ENCODE measurements at places on chromosomes 4 and X. TPM values are rescaled to one million over a fixed set of nuclear protein-coding genes. Genes with fewer than 3 reads are reported as not detected.

DNA sequence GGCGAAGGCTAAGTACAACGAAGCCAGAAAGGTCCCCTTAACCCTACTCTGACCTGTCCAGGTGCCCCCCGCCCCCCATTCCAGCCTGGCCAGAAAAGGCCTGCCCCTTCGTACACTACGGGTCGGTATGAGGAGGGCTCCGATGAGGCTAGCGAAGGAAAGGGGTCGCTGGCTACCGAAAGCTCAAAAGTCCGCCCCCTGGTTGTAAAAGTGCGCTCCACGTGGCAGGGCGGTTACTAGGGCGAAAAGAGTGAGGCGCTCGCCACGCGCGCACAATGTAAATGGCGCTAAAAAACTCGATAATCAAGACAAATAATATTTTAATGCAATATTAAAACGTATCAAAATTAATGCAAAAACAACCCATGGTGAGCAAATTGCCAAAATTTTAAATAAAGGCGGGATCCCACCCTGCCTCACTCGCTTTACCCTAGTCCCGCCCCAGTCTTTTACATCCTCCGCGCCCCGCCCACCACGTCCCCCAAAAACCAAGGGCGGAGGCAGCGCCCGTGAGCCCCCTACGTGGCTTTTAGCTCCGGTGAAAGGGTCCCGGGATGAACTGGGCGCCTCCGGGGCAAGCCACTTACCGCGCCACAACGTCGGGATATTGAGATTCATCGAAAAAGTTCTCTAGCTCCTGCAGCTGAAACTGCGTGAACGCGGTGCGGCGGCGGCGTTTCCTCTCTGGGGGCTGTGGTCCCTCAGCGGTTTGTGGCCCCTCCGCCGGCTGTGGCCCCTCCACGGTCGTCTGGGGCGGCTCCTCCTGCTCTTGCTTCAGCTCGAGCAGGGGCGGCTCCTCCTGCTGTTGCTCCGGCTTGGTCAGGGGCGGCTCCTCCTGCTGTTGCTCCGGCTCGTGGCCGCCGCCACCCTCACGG, 929 bp downstream of the ESX1 start:
- DNase-seq = peak; percentile 3

DNA sequence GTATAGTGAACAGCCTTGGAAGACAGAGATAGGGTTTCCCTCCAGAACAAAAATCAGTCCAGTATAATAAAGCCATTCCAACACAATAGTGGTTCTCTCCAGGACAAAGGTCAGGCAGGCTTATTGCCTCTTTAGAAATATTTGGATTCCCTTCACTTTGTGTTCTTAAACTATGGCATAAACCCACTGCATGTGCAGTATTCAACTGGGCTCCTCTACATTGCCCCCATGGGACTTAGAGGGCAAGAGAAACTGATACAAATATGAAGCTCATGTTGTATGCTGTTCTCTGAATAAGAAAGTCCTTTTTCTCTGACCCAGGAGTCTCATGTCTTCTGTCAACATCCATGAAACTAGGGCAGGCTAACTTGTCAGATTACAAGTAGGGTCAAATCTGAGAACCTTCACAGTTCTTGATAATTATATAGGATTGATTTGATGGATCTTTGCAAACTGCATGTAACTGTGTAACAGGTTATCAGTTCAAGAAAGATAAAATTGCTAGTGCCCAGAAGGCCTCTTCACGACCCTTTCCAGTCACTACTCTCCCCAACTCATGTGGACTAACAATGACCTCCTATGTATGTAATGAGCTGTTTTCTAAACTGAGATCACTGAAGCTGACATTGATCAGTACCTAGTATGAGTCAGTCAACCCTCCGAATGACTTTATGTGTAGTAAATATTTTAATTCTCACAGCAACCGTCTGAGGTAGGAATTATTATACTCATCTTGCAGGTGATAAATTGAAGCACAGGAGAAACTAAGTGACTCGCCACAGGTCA, 31.9 kb upstream of the FAM9C start:
- DNase-seq = no peak

- no peak for DNase-seq
Measured at GRCh38 chr4:5942947-5943346, 50.1 kb upstream of the CRMP1 start.

DNA sequence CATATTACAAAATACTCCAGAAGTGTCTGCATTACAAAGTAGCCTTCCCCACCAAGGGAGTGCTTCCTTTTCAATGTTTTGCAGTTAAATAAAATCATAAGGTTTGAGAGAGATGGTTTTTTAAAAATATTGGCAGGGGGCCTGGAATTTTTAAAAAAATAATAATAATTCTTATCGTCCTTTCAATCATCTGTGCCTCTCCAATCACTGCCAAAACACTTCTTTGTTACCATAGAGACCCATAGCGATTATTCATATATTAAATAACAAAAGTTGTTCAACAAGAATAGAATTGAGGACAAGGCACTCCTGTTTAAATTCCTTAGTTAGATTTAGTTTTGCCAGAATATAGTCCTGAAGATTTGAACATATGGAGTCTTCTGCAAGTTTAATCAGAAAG, 203.1 kb downstream of the FAT4 start:
- DNase-seq = no peak

DNA sequence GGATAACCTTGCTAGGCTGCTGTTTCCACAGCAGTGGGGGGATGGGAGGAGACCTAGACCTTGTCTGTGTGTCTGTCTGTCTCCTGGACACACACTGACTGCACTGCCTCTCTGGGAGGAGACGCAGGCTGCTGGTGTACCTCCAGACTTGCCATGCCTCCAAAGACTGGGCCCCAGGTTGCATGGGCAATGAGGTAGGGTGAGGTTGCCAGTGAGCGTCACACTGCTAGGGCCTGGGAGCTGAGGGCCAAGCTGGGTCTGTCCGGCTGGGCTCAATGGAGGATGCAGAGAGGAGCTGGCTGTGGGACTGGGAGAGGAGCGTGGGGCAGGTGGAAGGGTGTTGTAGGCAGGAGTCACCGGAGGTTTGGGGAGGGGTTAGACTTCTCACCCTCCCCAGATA, 16.6 kb downstream of the MAGED2 start:
- DNase-seq = no peak

DNA sequence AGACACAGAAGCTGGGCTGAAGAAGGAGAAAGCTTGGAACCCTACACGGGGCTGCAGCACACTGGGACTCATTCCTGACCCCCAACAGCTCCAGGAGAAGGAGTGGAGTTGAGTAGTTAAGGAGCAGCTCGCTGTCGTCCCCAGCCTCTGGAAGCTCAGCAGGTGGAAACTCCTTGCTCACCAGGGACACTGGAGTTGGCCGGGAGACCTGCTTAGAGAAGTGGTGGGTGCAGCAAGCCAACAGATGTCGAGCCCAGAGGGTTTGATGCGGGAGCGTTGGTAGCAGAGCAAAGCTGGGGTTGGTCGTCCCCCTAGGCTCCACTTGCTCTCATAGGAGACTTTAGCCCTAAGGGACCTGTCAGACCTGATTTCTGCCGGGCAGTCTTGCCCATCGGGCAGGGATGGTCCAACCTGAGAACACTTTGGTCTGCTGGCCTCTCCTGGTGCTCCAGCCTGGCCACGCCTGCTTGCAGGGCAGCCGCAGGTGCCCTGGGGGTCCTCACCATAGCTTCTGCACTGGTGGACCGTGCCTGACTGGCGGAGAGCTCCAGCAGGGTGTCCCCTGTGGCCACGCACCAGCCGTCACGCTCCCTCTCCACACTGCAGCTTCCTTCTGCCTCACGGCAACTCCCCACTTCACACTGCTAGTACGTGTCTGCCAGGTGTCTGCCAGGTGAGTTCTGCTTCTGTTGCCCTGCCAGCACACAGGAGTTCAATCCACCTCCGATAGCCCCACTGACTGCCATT, 353.7 kb downstream of the GASK1B start:
- DNase-seq = no peak

GRCh38 chrX:452598-452997, 65.9 kb upstream of the PPP2R3B start:
- DNase-seq = no peak

DCK gene
- total RNA-seq = 21.0 TPM

GRCh38 chrX:4547213-4547836, 833.9 kb upstream of the PRKX start:
- peak; percentile 70 for DNase-seq

USP53 gene
- 7.1 TPM for total RNA-seq

DNA sequence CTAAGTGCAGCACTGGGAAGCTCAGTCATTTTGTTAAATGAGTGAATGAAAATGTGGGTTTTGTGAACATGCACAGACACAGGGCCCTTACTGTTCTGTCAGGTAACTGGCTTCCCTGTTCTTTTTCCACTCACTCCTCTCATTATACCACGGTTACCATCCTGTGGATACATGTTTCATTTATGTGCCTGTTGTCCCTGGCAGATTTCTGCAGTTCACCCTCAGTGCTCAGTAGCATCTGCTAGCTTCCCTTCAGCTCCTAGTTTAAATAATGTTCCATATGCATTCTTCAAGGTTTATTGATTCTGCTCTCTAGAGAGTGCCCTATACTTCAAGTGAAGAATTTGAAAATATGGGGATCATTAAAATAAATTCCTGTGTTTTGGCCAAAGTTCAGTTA, 1634.3 kb upstream of the ADGRL3 start:
- DNase-seq = no peak

TACR3 gene
- total RNA-seq = 1.1 TPM

- DNase-seq = no peak
Measured at GRCh38 chr4:11111876-11112275, 316.8 kb downstream of the HS3ST1 start.

GRCh38 chr4:54764476-54764875, 106.7 kb downstream of the KIT start:
- no peak for DNase-seq

EXOC1L gene
- not detected for total RNA-seq

RTL9 gene
- total RNA-seq = 0.37 TPM

Measured in neural crest cell (in vitro differentiated cells).